Lung (tissue), 17 donors: ENCODE measurements at places on chromosomes 16 and 17. TPM values are rescaled to one million over a fixed set of nuclear protein-coding genes. Genes with fewer than 3 reads are reported as not detected.

The PABPN1L gene
- polyA plus RNA-seq = 0.22 TPM

GRCh38 chr17:34075076-34075475 lies 180.0 kb upstream of the CCL2 start:
- no peaks in the 10 kb centered on the region for H3K27me3 ChIP-seq
- no peak overlapping the region for H3K4me3 ChIP-seq
- H3K27ac ChIP-seq = no peak overlapping the region
- DNase-seq = no peak

GRCh38 chr16:56272583-56272894 lies 81.2 kb downstream of the GNAO1 start:
- no peak overlapping the region for H3K4me3 ChIP-seq
- H3K27ac ChIP-seq = no peak overlapping the region
- H3K27me3 ChIP-seq = no peaks in the 10 kb centered on the region
- no peaks in the 10 kb centered on the region for H3K4me1 ChIP-seq

DNA sequence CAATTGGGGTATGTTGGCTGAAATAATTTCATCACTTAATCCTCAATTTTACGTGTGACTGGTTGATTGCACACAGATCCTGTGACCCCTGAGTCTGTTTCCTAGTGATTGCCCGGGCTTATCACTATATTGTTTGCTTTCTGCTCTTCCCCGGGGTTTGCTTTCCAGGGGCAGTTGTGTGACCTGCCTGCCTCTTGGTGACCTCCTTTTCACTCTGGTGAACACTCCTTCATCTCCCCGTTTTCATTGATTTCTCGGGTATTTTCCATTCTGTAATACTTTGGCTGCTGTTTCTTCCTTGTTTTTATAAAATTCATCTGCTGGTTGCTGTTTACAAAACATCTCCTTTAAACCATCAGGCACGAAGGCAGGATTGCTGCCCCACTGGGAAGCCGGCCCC lies 36.0 kb downstream of the NTN1 start:
- no peak for DNase-seq
- no peaks in the 10 kb centered on the region for H3K36me3 ChIP-seq
- H3K27me3 ChIP-seq = no peaks in the 10 kb centered on the region
- H3K4me3 ChIP-seq = no peak overlapping the region
- no peak overlapping the region for H3K27ac ChIP-seq

DNA sequence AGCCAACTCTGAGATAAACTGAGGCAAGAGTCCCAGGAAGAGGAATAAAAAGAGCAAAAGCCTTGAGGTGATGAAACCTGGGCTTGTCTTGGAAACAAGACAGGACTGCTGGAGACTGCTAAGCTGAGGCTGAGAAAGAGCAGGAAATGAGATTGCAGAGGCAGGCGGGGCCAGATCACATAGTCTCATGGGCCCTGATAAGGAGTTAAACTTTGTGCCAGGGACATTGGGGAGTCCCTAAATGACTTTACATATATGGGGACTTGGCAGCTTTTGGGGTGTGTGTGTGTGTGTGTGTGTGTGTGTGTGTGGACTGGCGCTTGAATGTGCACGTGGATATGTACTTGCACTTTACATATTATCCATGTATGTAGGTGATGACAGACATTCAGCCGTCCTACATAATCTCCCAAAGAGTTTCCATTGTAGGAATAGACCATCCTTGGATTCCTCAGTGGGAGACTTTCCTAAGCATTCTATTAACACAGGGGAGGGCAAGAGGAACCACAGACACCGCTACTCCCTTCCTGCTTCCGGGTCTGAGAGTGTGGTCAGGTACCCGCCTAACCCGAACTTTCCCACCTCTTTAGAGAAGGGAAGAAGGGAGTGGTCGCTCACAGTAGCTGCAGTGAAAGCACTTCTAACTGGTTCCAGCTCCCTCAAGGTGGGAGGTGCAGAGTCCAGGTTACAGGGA lies 123.1 kb downstream of the LYRM1 start:
- no peaks in the 10 kb centered on the region for H3K36me3 ChIP-seq
- no peak overlapping the region for H3K4me3 ChIP-seq
- peak overlapping the region; percentile 4 for H3K27ac ChIP-seq
- no peaks in the 10 kb centered on the region for H3K27me3 ChIP-seq

DNA sequence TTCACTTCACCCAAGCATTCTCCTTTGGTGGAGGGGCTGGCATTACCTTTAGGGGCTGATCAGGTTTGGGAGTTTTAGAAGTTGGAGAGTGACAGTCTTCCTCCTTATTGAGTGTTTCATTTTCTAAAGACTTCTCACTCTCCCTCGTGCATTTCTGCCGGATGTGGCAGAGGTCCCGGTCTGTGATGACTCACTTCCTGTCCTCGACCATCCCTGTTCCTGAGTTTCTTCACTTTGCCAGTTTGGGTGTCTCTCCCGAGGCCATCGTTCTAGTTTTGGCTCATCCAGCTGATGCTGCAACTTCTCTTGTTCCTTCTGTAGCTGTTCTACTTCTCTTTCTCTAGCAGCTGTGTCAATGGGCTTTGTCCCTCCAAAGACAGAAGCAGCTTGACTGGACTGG lies 104.3 kb downstream of the PHKB start:
- DNase-seq = no peak
- H3K4me1 ChIP-seq = peaks cover 6% of the 10 kb centered on the region
- no peak overlapping the region for H3K4me3 ChIP-seq
- peak overlapping the region; percentile 52 for H3K27ac ChIP-seq
- H3K27me3 ChIP-seq = no peaks in the 10 kb centered on the region
- no peaks in the 10 kb centered on the region for H3K36me3 ChIP-seq

GRCh38 chr17:6755731-6756184 lies at the start of gene XAF1:
XAF1 (plus strand) TSS chr17:6756046; CDS start chr17:6756079, 33 bp downstream.
- peaks cover 7% of the 10 kb centered on the region for H3K36me3 ChIP-seq
- peak within 1 kb of the TSS; percentile 67 for H3K4me3 ChIP-seq
- peak; percentile 28 for DNase-seq
- H3K27ac ChIP-seq = peak within 1 kb of the TSS; percentile 97
- no peaks in the 10 kb centered on the region for H3K27me3 ChIP-seq
- H3K4me1 ChIP-seq = peaks cover 36% of the 10 kb centered on the region

The GNAO1 gene
- polyA plus RNA-seq = 0.51 TPM

The CD7 gene
- polyA plus RNA-seq = 5.3 TPM

The ST6GALNAC2 gene
- polyA plus RNA-seq = 12.1 TPM

The CDRT15 gene
- not detected for polyA plus RNA-seq

- H3K27ac ChIP-seq = no peak overlapping the region
- H3K4me3 ChIP-seq = peak overlapping the region; percentile 96
- H3K36me3 ChIP-seq = peaks cover 18% of the 10 kb centered on the region
- peaks cover 6% of the 10 kb centered on the region for H3K4me1 ChIP-seq
- DNase-seq = peak; percentile 32
These were observed 549 bp downstream of the SLC26A11 start for GRCh38 chr17:80220736-80221215.

The NUBP1 gene
- polyA plus RNA-seq = 42.4 TPM

DNA sequence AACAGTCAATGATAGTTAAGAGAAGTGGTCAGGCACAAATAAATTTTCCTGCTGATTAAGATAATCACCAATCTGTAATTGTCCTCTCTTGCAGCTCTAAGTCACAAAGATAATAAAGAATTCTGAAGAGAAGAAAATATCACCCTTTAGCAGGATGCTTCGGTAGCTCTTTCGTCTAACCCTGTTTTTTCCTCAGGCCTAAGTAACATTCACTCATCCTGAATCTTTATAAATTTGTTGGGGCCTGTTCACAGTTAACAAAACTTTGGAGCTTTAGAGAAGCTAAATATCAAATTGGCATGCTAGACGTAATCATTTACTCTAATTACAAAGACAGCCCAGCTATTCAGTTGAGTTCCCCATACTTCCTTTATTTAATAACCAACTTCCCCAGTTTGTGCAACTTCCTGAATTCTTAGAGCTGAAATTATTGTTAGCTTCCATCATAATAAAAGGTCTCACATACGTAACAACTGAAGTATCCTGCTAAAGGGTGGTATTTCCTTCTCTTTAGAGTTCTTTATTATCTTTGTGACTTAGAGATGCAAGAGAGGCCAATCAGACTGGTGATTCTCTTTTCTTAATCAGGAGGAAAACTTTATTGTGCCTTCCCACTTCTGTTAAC lies 118.6 kb downstream of the TANGO6 start:
- H3K27ac ChIP-seq = no peak overlapping the region
- no peak for DNase-seq
- H3K36me3 ChIP-seq = no peaks in the 10 kb centered on the region
- no peak overlapping the region for H3K4me3 ChIP-seq

- H3K4me1 ChIP-seq = no peaks in the 10 kb centered on the region
- DNase-seq = no peak
- H3K27me3 ChIP-seq = no peaks in the 10 kb centered on the region
- H3K36me3 ChIP-seq = no peaks in the 10 kb centered on the region
These were observed 7.1 kb downstream of the CPNE7 start for GRCh38 chr16:89582614-89583196.

- H3K27me3 ChIP-seq = no peaks in the 10 kb centered on the region
- no peak overlapping the region for H3K4me3 ChIP-seq
- H3K4me1 ChIP-seq = no peaks in the 10 kb centered on the region
- no peaks in the 10 kb centered on the region for H3K36me3 ChIP-seq
These were observed 290.4 kb upstream of the MON1B start for GRCh38 chr16:76900285-76901263.

DNA sequence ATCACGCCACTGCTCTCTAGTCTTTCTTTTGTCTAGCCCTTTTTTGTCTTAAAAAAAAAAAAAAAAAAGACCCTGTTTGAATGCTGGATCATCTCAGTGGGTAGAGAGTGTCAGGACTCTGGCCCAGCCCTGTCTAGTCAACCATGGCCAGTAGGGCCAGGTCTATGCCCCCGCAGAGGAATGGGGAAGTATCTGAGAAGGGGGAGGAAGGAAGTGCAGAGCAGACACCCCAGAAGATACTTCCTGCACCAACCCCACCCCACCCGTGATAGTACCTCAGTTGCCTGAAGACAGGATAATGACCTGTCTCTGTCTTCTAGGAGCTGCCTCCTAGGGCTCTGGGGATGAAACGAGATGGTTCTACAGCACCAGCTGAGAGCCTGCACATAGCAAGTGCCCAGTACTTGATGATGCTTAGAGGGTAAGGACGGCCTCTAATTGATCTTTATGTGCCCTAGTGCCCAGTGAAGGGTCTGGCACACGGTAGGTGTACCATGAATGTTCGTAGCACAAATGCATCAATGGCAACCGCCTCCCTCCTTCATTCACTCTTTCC lies 55.4 kb downstream of the ABAT start:
- no peaks in the 10 kb centered on the region for H3K36me3 ChIP-seq
- H3K27me3 ChIP-seq = no peaks in the 10 kb centered on the region
- no peak overlapping the region for H3K4me3 ChIP-seq
- no peak overlapping the region for H3K27ac ChIP-seq
- no peak for DNase-seq

GRCh38 chr17:79082311-79083190 lies 7.9 kb downstream of the ENGASE start:
- no peak overlapping the region for H3K27ac ChIP-seq
- H3K4me1 ChIP-seq = no peaks in the 10 kb centered on the region
- no peaks in the 10 kb centered on the region for H3K27me3 ChIP-seq
- H3K36me3 ChIP-seq = peaks cover 66% of the 10 kb centered on the region
- H3K4me3 ChIP-seq = no peak overlapping the region

DNA sequence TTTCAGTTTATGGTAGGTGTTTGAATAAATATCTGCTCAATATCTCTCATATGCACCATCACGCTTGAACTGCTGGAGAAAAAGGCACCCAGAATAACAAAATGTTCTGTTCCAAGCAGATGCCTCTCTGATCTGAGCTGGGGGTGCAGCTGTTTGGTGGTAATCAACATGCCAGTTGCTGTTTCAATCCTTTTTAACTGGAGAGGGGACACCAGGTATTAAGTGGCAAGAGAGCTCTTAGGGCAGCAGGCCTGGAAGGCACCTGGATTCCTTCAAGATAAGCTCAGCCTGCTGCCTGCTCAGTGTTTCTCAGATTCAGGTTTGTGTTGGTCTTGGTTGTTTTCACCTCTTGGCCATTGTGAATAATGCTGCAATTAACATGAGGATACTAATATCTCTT lies 27.2 kb upstream of the VAT1L start:
- peaks cover 7% of the 10 kb centered on the region for H3K4me1 ChIP-seq
- H3K27me3 ChIP-seq = no peaks in the 10 kb centered on the region
- DNase-seq = no peak
- no peak overlapping the region for H3K4me3 ChIP-seq
- no peaks in the 10 kb centered on the region for H3K36me3 ChIP-seq
- H3K27ac ChIP-seq = no peak overlapping the region

- no peaks in the 10 kb centered on the region for H3K4me1 ChIP-seq
- DNase-seq = no peak
- no peaks in the 10 kb centered on the region for H3K27me3 ChIP-seq
These were observed 35.8 kb downstream of the MRC2 start for GRCh38 chr17:62663304-62663703.

The CACNG1 gene
- 0.08 TPM for polyA plus RNA-seq
